ENCODE measurements at places on chromosomes 11 and 22. TPM values are rescaled to one million over a fixed set of nuclear protein-coding genes. Genes with fewer than 3 reads are reported as not detected.

DNA sequence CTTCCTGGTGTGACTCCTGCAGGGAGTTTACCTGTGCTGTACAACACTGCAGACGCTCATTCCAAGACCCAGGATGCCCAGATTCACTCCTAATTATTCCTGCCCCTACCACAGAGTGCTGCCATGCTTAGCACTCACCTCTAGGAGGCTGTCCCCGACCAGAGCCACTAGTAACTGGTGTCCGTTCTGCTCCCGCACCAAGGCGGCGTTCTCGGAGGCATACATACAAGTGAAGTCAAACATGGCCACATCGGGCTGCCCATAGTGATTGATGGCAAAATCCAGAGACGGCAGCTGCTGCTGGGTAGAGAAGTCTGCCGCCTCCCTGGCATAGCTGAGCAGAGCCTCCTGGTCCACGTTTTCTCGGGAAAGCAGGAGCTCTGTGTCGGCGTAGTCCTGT lies 122.3 kb upstream of the BID start:
- DNase-seq: peak; percentile 63
- no peaks in the 10 kb centered on the region for H3K27me3 ChIP-seq
- no peak overlapping the region for H3K4me3 ChIP-seq
- H3K4me1 ChIP-seq: no peaks in the 10 kb centered on the region

DNA sequence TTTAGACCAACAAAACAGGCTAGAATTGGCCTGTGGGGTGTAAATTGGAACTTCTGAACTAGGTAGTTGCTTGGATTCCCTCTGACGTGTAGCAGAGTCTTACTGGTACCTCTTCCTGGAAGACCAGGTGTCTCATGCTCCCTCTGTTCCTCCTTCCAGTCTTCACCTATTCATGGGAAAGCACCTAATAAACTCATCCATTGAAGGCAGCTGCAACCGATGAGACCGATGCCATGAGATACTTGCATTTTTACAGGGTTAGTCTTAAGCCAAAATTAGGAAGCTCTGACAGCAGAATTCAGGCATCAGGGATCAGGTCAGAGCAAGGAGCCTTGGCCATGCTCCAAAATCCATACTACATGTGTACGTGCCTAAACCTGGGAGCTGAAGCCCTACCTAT lies 13.2 kb upstream of the HEPHL1 start:
- no peak for DNase-seq
- H3K27me3 ChIP-seq: no peaks in the 10 kb centered on the region
- H3K27ac ChIP-seq: no peak overlapping the region
- H3K4me3 ChIP-seq: no peak overlapping the region
- H3K36me3 ChIP-seq: no peaks in the 10 kb centered on the region
- H3K4me1 ChIP-seq: no peaks in the 10 kb centered on the region

DNA sequence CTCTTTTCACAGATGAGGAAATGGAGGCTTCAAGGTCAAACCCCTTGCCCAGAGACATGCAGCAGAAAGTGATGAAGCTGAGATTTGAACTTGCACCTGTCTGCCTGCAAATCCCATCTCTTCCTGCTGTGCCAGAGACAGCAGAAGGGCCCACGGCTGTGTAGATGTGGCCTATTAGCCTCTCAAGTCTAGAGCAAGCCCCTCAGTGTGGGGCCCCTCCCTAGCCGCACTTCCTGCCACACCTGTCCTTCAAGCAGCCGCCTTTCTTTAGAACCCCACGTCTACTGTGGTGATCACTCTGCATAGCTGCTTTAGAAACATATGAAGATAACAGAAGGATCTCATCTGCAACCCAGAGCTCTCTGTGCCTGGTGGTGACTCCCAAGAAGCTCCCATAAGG lies 41.2 kb upstream of the JAM3 start:
- H3K27ac ChIP-seq: no peak overlapping the region
- no peaks in the 10 kb centered on the region for H3K36me3 ChIP-seq
- H3K4me1 ChIP-seq: no peaks in the 10 kb centered on the region
- no peaks in the 10 kb centered on the region for H3K27me3 ChIP-seq

- H3K27me3 ChIP-seq: no peaks in the 10 kb centered on the region
- H3K36me3 ChIP-seq: no peaks in the 10 kb centered on the region
- no peak for DNase-seq
- no peaks in the 10 kb centered on the region for H3K4me1 ChIP-seq
- H3K4me3 ChIP-seq: no peak overlapping the region
- H3K27ac ChIP-seq: no peak overlapping the region
These were observed 320.2 kb downstream of the LARGE1 start for GRCh38 chr22:33600113-33600512.

DNA sequence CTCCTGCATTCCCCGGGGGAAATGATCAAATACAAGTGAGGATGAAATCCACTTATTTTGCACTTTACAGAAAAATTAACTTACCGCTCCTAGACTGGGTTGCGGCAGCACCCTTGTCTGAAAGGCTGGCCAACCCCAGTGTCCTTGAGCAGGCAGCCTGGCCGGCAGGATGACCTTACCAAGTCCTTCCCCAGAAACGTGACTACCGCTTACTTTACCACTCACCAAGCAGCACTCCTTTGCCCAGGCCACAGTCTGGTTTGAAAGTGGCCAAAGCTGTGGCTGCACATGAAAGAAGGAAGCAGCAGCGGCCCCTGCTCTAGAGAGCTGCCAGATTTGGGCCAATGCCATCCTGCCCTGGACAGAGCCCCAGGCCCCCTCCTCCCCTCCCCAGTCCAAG lies 20.3 kb downstream of the MYH9 start:
- peaks cover 100% of the 10 kb centered on the region for H3K4me1 ChIP-seq
- H3K36me3 ChIP-seq: no peaks in the 10 kb centered on the region
- no peaks in the 10 kb centered on the region for H3K27me3 ChIP-seq
- DNase-seq: peak; percentile 56

GRCh38 chr11:129930296-129930695 lies 34.9 kb upstream of the NFRKB start:
- H3K36me3 ChIP-seq: no peaks in the 10 kb centered on the region
- no peak overlapping the region for H3K27ac ChIP-seq
- no peaks in the 10 kb centered on the region for H3K4me1 ChIP-seq
- no peak overlapping the region for H3K4me3 ChIP-seq

GRCh38 chr11:13098063-13098462 lies 88.9 kb downstream of the RASSF10 start:
- H3K4me1 ChIP-seq: no peaks in the 10 kb centered on the region
- H3K36me3 ChIP-seq: no peaks in the 10 kb centered on the region
- no peak overlapping the region for H3K4me3 ChIP-seq
- no peak for DNase-seq

DNA sequence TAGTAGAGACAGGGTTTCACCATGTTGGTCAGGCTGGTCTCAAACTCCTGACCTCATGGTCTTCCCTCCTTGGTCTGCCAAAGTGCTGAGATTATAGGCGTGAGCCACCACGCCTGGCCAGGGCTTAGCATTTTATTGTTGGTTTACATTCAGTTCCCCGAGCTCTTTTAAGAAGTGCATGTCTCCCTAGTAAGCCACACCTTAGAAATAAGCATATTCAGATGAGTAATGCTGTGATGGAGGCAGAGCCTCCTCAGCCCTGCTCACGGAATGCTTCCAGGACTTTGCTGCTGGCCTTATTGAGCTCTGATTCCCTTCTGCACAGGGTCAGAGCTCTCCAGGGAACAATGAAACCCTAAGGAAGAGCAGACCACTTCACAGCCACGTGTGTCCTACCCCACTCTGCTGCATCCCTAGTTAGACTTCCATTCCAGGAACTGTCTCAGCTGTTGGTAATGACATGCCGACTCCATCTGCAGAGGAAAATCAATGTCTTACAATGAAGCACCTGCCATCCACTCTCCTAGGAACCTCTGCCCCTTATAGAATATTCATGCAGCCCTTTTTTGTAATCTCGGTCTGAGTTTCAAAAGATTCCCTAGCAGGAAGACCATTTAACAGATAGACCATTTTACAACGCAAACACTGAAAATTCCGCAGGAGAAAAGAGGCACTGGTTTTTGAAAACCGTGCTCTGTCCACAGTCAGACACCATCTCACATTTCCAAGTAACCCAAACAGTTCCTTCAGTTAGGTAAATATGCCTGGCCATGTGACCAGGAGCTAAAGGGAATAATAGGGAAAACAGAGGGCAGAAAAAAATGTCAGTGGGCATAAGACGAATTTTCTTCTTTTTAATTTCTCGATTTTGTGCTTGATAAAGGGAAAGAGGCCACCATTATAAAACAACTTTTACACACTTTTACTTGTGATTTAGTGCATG lies 1.7 kb upstream of the JAM3 start:
- H3K4me3 ChIP-seq: no peak overlapping the region
- no peak for DNase-seq
- H3K36me3 ChIP-seq: no peaks in the 10 kb centered on the region
- H3K4me1 ChIP-seq: peaks cover 9% of the 10 kb centered on the region
- H3K27ac ChIP-seq: no peak overlapping the region

- peaks cover 8% of the 10 kb centered on the region for H3K4me1 ChIP-seq
- H3K27me3 ChIP-seq: no peaks in the 10 kb centered on the region
- no peak overlapping the region for H3K27ac ChIP-seq
- H3K36me3 ChIP-seq: no peaks in the 10 kb centered on the region
- no peak overlapping the region for H3K4me3 ChIP-seq
- DNase-seq: no peak
These were observed 80.1 kb downstream of the GAB2 start for GRCh38 chr11:78337554-78337924.

GRCh38 chr11:7573193-7573557 lies 59.4 kb downstream of the PPFIBP2 start:
- H3K36me3 ChIP-seq: no peaks in the 10 kb centered on the region
- H3K27ac ChIP-seq: no peak overlapping the region
- no peaks in the 10 kb centered on the region for H3K27me3 ChIP-seq
- H3K4me3 ChIP-seq: no peak overlapping the region
- H3K4me1 ChIP-seq: peaks cover 33% of the 10 kb centered on the region

DNA sequence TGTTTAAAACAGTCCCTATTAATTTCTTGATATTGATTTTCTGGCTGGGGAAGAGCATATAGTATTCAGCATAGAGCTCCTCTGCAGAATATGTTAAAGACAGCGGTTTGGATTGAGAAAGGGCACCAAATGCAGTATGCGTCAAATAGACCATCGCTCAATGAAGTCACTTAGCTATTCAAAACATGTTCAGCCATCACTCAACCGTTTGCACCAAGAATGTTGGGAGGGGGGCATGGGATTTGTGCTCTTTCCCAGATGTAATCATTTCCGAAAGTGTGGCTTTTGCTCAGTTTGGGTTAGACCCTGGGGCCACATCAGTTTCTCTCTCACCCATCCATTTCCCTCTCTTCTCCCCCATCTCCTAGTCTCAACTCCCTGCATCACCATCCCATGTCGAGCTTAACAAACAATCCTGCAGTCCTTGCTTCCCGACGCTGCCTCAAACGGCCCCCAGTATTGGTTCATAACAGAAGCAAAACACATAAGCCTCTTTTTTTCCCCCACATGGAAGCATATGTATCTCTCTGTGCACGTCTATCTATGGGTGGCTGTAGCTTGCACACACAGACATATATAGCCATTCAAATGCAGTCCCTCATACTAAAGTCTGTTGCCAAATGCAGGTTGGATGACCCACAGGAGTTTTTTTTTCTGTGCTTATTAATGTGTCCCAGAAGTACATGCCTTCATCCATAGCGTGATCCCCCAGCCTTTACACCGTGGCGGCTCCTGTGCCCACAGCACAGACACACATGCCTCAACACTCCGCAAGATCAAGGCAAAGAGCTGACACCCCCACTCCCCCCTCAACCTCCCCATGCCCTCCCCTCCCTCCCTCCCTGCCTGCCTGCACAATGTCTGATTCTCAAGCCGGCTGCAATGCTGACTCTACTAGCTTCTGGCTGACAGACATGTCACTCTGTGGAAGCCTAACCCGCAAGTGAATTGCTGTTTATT lies 2.6 kb downstream of the CACNG2 start:
- H3K27ac ChIP-seq: no peak overlapping the region
- H3K4me1 ChIP-seq: peaks cover 4% of the 10 kb centered on the region
- no peak for DNase-seq
- no peak overlapping the region for H3K4me3 ChIP-seq

DNA sequence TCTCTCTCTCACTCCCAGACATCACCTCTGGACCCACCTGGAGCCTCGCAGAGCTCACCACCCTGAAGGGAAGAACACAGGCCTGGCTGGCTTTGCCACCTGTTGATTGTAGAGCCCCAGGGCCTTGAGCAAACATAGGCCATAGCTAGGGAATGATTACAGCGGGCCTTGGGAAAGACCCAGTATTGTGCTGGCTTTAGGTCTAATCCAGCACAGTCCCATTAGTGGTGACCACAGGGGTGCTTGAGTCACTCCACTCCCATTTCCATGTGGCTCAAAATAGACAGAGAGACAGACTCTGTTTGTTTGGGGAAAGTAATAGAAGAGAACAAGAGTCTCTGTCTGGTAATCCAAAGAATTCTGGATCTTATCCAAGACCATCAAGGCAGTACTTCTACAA lies 42.7 kb upstream of the FAM181B start:
- no peak for DNase-seq
- no peak overlapping the region for H3K4me3 ChIP-seq
- H3K27me3 ChIP-seq: no peaks in the 10 kb centered on the region
- H3K27ac ChIP-seq: no peak overlapping the region
- H3K36me3 ChIP-seq: no peaks in the 10 kb centered on the region
- H3K4me1 ChIP-seq: no peaks in the 10 kb centered on the region

DNA sequence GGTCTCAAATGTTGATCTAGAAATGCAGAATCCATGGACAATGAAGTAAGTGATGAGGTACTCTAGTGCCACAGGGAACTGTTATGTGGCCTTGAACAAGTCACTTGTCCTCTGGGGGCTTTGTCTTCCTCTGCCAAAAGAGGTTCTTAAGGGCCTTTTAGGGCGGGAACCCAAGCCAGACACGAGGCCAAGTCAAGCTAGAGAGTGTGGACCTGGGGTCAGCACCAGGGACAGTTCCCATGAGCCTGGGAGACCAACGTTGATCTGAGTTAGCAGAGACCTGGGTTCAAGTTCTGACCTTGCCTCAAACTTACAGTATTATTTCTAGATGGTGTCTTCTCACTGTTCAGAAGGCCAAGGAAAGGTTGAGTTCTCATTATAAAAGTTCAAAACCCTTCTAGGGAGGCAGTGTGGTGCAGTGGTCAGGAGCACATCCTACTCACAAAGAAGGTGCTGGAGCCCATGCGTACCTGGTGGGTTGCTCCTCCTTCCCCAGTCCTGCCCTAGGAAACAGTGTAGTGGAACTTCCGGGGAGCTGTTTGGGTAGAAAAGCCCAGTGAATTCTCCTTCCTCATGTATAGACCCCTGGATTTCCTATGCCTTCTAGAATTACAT lies 121.5 kb downstream of the CHST1 start:
- H3K4me1 ChIP-seq: no peaks in the 10 kb centered on the region
- H3K27ac ChIP-seq: no peak overlapping the region
- H3K27me3 ChIP-seq: peaks cover 5% of the 10 kb centered on the region
- H3K36me3 ChIP-seq: no peaks in the 10 kb centered on the region
- H3K4me3 ChIP-seq: no peak overlapping the region

DNA sequence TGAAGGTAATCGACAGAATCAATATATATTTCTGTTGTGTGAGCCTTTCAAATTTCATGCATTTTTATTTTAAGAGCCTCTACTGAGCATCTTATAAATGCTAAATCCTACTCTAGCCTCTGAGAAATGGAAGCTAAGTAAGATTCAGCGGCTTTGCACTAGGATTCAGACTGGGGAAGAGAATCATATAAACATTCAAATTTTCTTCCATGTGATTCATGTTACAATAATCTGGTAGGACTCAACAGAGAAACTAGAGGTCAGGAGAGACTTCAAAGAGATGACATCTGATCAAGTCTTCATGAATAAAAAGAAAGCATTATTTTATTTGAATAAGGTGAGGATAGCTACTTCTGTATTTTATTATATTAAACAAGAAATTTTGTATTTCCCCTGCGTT lies 538.9 kb downstream of the DLG2 start:
- no peaks in the 10 kb centered on the region for H3K4me1 ChIP-seq
- H3K27me3 ChIP-seq: no peaks in the 10 kb centered on the region
- no peak overlapping the region for H3K27ac ChIP-seq

ARHGAP42 gene
- total RNA-seq: 4.7 TPM

APOL5 gene
- not detected for total RNA-seq

UPK2 gene
- total RNA-seq: not detected

OSBP2 gene
- total RNA-seq: 3.0 TPM

CALCA gene
- not detected for total RNA-seq

EFEMP2 gene
- 25.4 TPM for total RNA-seq
